ENCODE measurements at places on chromosomes 13 and 19.

DNA sequence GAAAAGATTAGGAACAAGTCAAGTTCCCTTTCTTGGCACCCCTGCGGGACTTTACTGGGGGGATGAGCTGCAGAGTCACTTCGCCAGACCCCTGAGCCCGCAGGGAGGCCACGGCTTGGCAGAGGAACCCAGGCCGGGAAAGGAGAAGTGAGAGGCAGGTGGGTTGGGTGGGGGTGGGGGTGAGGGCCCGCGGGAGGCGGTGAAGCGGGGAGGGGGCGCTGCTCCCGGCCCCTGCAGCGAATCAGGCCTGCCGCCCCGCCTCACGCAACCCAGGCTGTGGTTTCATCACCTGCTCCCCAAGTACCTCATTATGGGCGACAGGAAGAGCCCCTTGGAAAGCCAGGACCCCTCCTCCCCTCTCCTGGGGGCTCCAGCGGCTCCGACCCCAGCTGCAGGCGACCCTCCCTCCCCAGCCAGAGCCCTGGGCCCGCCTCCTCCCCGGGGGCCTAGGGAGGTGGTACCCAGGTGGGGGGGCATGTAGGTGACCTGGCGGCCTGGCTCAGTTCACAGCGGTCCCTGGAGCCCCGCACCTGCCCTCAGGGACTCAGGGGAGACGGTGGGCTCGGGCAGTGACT is 9.5 kb downstream of the MEF2B start:
- DNase-seq, result no peak

DNA sequence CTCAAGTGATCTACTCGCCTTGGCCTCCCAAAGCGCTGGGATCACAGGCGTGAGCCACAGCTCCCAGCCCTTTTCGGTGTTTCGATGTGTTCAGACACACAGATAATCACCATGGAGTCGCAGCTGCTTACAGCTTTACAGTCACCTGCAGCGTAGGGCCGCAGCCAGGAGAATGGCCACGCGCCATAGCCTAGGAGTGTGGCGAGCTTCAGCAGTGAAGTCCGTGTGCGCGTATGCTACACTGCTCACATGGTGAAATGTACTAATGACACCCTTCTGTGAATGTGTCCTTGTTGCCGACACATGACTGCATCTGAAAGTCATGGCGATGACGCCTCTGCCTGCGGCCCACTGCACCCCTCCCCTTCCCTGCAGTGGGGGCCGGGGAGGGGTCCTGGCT is 23.6 kb downstream of the AP3D1 start:
- no peak for DNase-seq

GRCh38 chr19:55697069-55697440 is 22.0 kb downstream of the EPN1 start:
- DNase-seq, result no peak

DNA sequence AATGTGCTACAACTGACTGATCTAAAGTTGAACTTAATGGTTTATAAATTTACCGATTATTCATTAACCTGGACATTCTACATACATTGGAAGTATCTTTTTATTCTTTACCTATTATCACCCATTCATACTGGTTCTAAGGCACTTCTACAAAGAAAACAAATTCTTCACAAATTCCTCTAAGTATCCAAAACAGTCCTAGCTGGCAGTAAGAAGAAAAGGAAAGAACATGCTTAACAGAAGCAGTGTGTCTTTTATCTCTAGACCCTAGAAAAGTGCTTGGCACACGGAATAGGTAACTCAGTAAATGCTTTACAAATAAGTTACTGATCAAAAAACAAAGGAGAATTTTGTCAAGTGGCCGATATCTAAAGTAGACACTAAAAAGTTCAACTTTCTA is 32.8 kb downstream of the TSC22D1 start:
- no peak for DNase-seq

DNA sequence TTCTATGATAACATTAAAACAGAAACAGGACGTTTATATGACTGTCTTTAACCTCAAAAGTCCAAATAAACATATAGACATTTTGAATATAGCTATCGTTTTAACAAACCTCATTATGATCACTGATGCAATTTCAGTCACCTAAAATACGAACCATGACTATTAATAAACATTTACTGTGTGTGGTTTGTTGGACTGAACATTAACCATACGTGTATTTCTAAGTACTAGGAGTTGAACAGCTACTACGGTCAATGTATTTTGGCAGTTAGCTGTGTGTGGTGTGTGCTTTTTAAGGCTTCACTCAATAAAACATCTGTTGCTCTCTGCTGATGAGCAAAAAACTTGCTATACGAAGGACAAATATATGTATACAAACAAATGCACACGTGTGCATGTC is 281.4 kb downstream of the ABCC4 start:
- DNase-seq, result no peak

DNA sequence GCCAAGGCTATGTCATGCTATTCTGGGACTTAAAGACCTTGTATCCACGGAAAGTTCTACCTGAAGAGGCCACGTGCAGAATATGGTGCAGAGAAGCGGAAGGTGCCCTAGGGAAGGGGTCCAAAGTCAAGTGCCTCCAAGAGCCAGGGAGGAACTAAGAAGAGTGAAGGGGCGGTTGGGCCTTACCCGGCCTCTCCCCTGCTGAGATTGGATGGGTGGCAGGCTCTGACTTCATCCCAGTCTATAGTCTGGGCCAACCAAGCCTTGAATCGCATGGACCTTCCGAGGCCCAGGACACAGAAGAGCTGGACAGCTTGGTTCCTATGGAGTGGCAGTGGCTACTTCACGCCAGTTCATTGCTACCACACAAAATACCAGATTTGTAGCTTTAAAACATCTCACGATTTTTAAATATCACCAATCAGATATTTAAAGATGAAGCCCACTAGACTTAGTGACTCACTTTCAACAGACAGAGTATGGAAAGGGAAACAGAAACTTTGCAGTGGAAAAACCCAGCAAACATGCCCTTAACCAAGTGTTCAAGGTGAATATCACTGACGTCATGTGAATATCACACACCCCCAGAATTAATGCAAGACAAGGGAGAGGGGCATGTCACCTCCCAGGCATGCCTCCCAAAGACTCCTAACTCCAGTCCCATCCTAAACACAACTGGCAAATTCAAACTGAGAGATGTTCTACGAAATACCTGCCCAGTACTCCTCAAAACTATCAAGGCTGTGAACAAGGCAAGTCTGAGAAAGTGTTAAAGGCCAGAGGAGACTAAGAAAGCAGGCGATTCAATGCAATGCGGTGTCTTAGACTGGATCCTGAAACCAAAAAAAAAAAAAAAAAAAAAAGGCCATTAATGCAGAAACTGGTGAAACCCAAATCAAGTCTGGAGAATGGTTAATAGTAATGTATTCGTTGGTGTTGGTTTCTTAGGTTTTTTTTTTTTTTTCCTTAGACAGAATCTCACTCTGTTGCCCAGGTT is 10.2 kb downstream of the C19orf12 start:
- no peak for DNase-seq

GRCh38 chr13:69921156-69921555 is 186.5 kb upstream of the ATXN8OS start:
- DNase-seq, result no peak

- no peak for DNase-seq
Measured at GRCh38 chr19:48746738-48747575, at the start of gene IZUMO1. TSS of gene IZUMO1 (minus strand) at chr19:48746909. CDS start at chr19:48745859, 1,050 bp downstream.

DNA sequence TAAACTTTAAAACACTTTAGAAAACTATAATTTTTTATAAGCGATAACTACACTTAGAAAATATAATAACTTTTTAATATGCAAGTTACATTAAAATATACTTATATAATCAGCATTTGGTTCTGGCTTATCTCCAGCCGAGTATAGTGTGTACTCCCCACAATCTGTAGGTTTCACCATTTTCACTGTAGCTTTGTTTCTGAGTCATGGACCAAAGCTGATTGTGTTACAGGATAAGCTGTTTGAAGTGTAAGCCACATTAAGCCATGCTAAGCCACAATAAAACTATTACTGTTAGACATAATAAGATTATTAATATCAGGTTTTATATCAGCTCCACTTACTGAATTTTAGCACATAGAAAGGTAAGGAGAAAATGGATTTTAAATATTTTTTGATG is 43.8 kb downstream of the CCDC122 start:
- DNase-seq, result no peak

GRCh38 chr19:31055454-31055853 is 293.8 kb downstream of the TSHZ3 start:
- no peak for DNase-seq

DNA sequence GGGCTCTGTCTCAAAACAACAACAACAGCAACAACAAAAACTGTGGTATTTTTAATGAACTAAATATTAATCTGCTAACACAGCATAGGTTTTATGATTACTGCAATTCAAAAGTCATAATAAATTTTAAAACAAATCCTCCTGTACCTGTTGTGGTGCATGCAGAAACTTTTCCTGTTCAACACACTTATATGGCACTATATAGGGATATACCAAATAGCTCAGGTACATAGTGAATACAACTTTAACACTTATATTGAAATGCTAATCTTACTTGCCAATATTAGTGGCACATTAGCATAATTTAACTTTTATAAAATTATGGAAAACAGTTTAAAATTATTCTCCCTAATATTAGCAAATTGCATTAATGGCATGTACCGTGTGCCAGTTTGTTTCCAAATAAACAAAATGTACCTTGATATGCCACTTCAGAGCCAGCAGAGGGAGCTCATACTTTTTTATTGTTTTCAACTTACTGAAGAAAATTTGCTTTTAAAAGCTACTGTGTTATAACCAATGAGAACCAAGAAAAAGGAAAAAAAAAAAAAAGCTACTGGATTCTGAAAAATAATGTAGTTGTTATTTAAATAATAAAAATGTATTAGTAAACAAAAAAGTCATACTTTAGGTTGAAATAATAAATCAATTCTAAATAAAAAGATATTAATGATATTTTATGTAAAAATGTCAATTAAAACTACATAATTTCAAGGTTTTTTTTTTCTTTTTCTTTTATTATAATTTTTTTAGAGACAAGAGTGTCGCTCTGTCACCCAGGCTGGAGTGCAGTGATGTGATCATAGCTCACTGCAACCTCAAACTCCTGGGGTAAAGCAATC is 18.0 kb upstream of the RBM26 start:
- DNase-seq, result no peak

GRCh38 chr19:7742991-7743390 is 4.3 kb downstream of the CD209 start:
- DNase-seq, result no peak

GRCh38 chr13:96431044-96431581 is 341.2 kb downstream of the HS6ST3 start:
- DNase-seq, result no peak
